ENCODE measurements at places on chromosomes 1 and 21. TPM values are rescaled to one million over a fixed set of nuclear protein-coding genes. Genes with fewer than 3 reads are reported as not detected.

DNA sequence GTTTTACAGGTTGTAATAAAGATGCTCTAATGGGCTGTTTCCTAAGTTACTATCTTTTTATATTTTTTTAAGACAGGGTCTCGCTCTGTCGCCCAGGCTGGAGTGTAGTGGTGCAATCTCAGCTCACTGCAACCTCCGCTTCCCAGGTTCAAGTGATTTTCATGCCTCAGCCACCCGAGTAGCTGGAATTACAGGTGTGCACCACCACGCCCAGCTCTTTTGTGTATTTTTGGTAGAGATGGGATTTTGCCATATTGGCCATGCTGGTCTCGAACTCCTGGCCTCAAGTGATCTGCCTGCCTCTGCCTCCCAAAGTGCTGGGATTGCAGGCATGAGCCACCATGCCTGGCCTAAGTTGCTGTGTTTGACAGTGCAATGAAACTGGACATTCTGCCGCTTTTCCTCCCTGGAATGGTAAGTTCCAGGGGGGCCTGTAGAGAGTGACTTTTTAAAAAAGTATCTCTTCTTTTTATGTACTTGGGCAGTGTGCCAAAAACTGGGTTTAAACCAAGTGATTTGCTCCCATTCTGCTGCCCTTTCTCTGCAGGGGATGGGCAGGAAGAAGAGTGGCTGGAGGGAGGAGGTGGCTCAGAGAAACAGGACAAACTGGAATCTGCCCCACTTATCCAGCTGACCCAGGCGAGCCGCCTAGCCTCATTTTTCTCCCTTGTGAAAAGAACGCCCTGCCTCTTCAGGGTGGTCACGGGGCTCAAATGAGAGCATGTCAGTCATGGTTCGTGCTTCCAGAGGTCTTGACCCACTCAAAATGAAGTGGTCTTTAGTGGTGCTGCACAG lies 2.3 kb downstream of the SLC37A1 start:
- peak; percentile 6 for DNase-seq

GRCh38 chr1:156368889-156369684 lies at the start of gene RHBG:
Gene RHBG (plus strand): TSS chr1:156369211. CDS start chr1:156369250, 39 bp downstream.
- peak; percentile 49 for DNase-seq

GRCh38 chr1:68347415-68347814 lies 102.3 kb downstream of the RPE65 start:
- DNase-seq, result no peak

Gene FAM3B
- polyA plus RNA-seq, result not detected

Gene PDE4DIP
- polyA plus RNA-seq, result 116 TPM

Measured in GM23248 (cell line).